Mammary epithelial cell (primary cell): ENCODE measurements at places on chromosomes 5 and 9.

DNA sequence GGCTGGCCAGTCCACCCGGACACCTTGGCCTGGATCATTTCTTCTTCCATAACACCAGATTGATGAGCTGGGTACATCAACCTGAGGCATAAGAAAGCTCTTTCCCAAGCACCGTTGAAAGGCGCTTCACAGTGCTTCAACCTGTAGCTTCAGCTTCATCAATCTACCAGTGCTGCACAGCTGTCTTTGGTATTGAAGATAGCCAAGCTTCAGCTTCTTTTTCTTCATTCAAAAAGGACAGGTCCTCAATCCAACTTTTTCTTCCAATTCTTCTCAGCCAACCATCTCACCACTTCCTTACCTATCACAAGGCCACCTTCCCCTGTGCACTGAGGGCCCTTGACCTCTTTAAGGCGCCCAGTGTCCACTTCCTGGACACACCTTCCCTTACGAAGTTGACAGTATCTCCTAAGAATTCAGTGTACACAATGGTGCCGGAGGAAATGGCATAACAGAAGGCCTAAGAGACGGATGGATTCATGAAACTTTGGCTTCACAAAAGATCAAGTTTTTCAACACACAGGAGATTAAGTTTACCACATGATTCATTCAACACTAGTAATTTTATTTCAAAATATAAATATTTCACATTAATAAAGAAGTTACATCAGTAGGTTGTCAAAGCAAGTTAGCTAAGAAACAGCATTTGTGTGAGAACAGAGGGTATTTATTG lies 1.4 kb upstream of the CTNNAL1 start:
- DNase-seq, result no peak

DNA sequence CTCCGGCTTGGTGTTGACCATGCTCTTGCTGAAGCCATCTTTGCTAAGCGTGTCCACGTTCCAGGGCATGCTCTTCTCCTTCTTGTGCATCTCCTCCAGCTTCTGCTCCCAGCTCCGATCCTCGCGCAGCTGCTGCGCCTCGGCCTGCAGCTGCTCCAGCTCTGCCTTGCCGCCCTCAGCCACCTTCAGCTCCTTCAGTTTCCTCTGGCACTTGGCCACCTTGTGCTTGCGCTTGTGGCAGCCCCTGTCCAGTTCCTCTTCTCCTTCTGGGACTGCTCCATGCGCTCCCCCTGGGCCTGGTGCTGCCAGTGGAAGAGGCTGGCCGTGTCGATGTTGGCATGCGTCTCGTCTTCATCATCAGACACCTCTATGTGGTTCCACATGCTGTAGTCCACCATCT lies 128.3 kb upstream of the CLINT1 start:
- DNase-seq, result no peak

- DNase-seq, result no peak
Measured at GRCh38 chr5:33934176-33934575, 2.0 kb upstream of the RXFP3 start.

- no peak for DNase-seq
Measured at GRCh38 chr5:31153521-31153920, 40.0 kb upstream of the CDH6 start.
